T-helper 17 cell (primary cell): ENCODE measurements at places on chromosomes 5 and 9. TPM values are rescaled to one million over a fixed set of nuclear protein-coding genes. Genes with fewer than 3 reads are reported as not detected.

- DNase-seq = no peak
These were observed 326.4 kb upstream of the TARS1 start for GRCh38 chr5:33114361-33114760.

DNA sequence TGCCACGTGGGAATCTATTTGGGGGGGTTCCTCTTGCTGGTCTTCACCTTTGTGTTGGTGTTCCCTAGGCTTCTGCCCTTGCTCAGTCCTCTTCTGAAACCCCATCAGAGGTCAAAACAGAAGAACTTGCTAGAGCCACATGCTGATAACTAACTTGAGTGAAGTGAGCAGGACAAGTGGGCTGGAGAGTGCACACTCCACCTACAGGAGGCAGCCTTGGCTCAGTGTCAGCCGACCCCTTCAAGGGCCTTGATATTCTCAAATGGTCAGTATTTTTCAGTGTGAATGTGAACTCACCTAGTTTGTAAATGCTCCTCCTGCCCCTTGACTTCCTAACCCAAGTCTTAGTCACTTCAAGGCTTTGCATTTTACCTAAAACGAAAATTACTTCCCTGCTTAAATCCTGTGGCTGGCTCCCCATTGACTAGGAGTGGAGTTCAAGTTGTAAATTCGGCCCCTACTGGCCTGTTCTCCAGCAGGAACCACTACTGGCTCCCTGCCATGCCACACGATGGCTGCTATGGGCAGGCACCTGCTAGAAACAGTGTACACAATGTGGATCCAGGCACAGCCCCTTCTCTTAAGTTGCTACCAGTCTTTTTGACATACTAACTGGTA is 3.6 kb upstream of the SLC1A3 start:
- DNase-seq = no peak

DNA sequence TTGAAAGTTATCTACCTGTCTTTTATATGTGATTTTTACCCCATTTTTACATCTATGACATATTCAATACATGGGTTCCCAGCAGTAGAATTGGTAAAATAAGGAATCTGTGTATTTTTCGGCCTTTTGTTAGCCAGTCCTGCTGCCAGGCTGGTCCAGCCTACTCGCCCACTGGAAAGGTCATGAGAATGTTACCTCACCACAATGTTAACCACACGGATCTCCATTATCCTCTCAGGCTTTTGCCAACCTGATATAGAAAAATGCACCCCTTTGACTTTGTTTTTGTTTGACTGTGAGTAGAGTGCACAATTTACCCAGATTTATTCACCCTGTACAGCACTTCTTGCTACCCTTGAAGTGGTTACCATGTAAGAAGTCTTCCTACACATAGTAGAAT is 167.2 kb downstream of the CTNND2 start:
- no peak for DNase-seq

DNA sequence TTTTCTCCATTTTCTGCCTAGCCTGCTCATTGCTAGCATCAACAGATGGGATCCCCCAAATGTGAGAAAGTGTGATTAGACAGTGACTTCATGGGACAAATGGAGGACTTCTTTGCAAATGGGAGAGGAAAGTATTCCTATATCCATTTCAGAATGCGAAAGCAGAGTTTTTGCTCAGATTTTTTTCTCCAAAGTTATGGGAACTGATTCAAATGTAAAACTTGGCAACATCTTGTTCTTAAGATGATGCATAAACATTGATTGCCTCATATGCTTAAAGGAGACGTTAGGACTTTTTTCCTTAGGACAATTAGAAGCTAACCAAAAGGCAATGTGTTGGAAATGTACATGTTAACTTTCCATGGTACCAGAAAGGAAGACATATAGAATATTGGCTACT is 704.3 kb upstream of the ZNF608 start:
- DNase-seq = no peak

DNA sequence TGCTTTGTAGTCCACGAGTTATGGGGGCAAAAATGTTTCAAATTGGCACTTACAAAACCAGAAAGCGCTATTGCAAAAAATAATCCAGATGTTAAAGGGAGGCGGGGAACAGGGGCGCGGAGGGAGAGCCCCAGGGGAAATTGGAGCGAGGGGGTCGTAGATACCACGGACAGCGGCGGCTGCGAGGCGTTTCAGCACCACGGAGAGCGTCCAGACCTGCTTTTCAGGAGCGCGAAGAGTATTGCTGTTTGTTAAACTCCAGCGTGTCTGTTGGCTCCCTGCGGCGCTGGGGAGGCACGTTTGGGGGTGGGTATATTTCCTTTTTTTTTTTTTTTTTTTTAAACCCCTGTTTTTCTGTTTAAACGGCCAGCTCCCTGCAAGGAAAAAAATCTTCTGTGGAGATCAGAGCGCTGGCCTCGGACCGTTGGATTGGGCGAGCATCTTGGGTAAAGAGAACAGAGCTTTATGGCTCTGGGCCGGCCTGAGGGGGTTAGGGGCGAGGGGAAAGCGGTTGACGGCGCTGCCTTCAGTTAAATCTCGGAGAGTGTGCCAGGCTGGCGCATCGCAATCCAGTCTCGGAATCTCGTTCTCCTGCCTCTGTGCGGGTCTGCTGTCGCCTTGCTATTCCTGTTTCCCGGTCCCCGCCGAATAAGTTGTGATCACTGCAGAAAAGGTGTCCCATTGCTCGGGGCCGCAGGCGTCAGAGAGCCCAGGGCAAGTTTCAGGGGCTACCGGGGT is at the start of gene GLRA1:
Gene GLRA1, minus strand, starts transcription at position 288 of the 738 bp plus-strand sequence. CDS start 302 bp downstream, outside the sequence.
- peak; percentile 26 for DNase-seq

DNA sequence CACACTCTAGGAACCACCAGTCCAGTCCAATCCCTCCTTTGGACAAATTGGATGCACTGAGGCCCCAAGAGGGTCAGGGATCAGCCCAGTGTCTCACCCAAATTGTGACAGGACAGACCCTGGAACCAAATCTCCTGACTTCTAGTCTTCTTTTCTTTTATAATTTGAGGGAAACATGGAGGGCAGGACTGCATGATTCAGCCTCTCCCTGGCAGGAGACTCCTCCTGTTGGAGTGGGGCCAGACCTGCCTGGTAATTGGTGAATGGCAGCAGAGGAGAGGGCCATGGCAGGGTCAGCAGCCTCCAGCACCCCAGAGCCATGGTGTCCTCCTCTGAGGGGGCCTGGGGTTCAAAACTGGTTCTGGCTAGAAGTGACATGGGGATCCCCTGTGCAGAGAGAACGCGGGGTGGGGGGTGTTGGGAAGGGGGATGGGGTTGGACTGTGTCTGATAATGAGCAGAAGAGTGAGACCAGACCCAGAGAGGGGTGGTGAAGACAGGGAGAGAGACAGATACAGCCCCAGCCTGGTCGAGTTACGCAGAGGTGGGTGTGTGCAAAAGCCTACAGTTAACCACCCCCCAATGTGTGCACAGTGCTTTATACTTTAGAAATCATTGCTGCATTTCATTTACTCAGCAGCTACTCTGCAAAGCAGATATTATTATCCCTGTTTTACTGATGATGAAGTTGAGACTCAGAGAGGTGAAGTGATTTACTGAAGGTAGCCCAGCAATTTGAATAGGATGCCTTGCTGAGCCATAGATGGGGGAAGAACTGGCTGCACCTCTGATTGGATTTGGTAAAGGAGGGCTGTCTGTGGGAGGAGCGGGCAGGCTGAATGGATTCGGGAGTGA is 3.8 kb upstream of the SYNPO start:
- no peak for DNase-seq

- no peak for DNase-seq
These were observed 35.2 kb downstream of the DNAH5 start for GRCh38 chr5:13909271-13909670.

GRCh38 chr5:158086856-158087255 is 227.9 kb upstream of the CLINT1 start:
- no peak for DNase-seq

DNA sequence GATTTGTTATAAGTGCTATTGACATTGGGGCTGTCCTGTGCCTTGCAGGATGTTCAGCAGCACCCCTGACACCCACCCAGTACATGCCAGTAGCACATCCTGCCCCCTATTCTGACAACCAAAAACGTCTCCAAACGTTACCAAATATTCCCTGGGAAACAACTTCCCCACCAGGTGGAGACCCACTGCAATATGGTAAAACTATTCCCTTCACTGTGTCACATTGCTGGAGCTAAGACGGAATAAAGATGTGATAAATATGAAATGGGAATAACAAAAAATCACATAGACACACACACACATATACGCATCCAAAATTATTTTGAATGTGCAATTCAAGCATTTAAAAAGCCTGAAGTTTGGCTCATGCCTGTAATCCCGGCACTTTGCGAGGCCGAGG is 874.3 kb upstream of the DMAC1 start:
- DNase-seq = no peak

- no peak for DNase-seq
These were observed 28.6 kb upstream of the CTNNA1 start for GRCh38 chr5:138724470-138725146.

GRCh38 chr9:91282292-91282691 is 79.4 kb downstream of the AUH start:
- no peak for DNase-seq

DNA sequence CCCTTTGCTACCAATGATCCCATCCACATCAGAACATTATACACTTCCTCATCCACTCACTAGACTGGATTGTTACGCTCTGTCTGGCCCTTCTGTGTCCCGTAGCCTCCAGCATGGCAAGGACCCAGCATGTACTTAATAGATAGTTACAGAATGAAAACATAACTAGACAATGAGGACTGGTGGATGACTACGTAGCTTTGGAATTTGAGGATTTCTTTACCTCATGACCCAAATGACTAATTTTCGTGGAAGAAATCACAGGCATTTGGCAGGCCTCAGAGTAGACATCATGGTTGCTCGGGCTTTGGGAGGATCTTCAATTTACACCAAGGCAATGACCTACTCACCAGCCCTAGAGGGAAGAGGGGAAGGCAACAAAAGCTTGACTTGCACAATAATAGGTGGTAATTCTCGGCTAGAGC is 299.8 kb downstream of the TLE1 start:
- no peak for DNase-seq

DNA sequence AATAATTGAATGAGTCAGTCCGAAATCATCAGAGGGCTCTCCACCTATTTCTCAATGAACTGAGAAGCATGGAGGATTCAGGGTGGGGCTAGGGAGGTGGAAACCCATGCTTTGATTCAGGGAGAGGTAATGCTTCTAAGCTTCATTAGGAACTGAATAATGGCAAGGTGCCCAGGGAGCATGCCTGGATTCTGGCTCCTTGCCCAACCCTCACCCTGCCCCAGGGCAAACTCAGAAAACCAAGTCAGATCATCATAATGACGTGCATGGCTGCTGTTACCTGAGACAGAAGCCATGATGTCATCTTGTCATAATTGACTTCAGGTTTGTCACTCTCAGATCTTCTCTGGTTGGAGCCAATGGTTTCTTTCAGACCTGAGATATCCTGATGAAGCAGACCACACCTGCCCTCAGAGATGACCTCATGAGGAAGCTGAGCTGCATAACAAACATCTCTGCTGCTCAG is 199.6 kb downstream of the SYK start:
- no peak for DNase-seq

DNA sequence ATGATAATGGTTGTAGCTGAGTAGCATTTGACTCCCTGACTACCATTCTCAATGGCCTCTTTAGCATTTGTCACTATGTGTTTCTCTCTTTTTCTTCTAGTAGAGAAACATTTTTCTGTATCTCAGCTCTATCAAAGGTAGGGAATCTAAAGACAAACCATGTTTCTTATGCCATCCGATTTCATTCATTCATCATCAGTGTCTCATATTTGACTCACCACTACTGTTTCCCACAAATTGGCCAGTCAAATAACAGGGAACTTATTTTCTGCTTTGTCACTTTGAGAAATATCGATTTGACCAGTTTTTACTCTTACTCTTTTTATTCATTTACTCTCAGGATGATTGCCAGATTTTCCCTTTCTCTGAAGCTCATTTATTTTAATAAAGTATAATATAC is 282.3 kb downstream of the TMEM167A start:
- DNase-seq = no peak

- no peak for DNase-seq
These were observed 186.2 kb downstream of the DCP2 start for GRCh38 chr5:113162770-113163169.

DNA sequence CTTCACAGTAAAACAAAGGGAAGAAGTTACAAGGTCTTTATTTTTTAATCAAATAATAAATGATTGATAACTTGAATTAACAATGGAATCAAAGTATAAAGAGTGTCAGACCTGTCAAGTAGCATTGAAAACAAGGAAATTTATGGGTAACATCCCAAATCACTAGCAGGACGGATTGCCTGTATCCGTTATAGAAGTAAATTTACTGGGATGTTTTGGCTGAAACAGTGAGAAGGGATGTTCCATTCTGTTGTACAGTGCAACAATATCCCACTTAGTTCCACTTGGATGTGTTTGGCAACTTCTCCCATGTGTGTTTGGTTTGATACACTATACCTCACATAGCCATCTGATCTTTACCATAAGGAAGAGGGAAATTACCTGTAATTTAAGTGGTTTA is 421.0 kb upstream of the CHD1 start:
- DNase-seq = no peak

DNA sequence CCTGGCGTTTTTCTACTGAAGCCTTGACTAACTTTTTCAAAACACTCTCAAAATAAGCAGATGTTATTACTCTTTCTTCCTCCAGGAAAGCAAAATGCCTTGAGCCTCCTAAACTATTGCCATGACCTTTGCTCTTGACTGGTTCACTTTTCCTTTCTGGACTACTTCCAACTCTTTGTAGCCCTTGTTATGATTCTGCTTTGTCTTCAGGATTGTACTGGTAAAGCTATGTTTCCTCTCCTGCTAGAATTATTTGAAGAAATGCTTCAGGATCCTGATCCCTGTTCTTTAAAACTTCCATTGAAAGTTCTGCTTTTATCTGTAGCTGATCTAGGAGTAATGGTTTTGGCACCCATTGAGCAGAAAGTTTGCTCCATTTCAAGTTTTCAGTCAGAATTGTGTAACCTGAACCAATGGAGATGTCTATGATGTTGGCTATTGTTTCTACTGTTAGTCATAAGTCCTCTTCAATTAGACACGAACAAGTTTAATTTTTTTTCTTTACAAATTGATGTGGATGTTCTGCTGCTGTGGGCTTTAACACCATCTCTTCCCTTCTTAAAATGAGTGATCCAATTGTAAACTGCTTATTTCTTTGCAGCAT is 1356.4 kb downstream of the EFNA5 start:
- no peak for DNase-seq

GRCh38 chr5:96885518-96886338 is 9.4 kb downstream of the ERAP2 start:
- no peak for DNase-seq

EFCAB9 gene
- total RNA-seq = not detected

UBE2QL1 gene
- total RNA-seq = 0.05 TPM

DDX46 gene
- 47.2 TPM for total RNA-seq

LHX2 gene
- total RNA-seq = not detected

ANKRD18B gene
- 1.2 TPM for total RNA-seq

PCDHA1 gene
- total RNA-seq = not detected

LIFR gene
- 0.27 TPM for total RNA-seq

OR13C5 gene
- total RNA-seq = not detected

NR2F1 gene
- total RNA-seq = not detected

FIBCD1 gene
- total RNA-seq = not detected

IL31RA gene
- not detected for total RNA-seq

NCS1 gene
- 0.12 TPM for total RNA-seq

LRSAM1 gene
- total RNA-seq = 22.2 TPM
